Activated naive CD4-positive, alpha-beta T cell treated with Interleukin-2 at 50 U/mL for 16 hours (primary cell): ENCODE measurements at places on chromosomes 4 and X.

DNA sequence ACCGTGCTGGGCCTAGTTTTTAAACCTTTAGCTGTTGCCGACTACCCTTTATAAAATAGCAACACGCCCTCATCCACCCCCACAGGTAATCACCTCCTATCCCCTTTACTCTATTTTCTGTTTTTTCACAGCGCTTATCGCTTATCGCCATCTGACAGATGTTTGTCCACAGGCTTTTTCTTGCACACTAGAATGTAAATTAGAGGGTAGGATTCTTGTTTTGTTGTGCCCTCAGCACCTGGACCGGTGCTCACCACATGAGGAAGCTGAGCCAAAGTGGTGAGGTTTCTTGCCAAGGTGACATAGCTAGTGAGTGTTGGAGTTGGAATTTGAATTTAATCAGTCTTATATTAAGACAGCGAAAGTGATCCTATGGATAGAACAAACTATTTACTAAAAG, 2.9 kb upstream of the RBBP7 start:
- no peak for DNase-seq

- DNase-seq: no peak
Measured at GRCh38 chrX:21811832-21812231, 27.6 kb upstream of the MBTPS2 start.

DNA sequence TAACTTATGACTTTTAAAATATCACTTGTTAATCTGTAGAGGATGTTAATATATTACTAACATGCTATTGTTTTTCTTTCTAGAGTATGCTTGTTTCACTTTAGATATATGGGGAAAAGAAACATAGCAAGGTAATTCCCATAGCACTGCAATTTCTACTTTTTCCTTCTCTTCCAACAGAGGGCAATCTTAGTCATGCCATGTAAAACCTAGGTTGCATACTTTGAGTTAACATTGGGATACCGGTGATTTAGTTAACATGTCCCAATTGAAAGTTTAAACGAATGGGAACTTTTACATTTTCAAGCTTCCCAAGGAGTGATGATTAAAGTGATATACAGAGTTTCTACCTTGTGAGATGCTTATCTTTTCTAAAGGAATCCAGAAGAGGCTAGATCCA, 89.4 kb upstream of the IL13RA1 start:
- DNase-seq: no peak

GRCh38 chr4:89640620-89641366, 196.2 kb downstream of the SNCA start:
- DNase-seq: no peak

GRCh38 chr4:161704653-161705052, 459.1 kb downstream of the FSTL5 start:
- no peak for DNase-seq

- DNase-seq: no peak
Measured at GRCh38 chr4:121304893-121305292, 75.9 kb downstream of the QRFPR start.

DNA sequence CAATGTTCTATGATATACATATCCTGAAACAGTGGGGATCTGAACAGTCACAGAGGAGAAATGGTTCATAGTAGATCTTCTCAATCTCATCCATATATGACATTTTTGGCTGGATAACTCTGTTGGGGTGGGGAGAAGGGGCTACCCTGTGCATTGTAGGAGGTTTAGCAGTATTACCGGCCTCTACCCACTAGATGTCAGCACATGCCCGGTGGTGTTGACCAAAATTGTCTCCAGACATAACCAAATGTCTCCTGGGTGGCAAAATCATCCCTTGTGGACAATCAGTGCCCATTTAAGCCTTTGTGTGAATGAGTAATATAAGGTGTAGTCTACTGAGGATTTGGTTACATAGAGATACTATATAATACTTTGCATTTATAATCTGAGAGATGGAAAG, 89.9 kb downstream of the PLS3 start:
- no peak for DNase-seq
